NCI-H1930 (cell line): ENCODE measurements at places on chromosomes 1 and 21.

DNA sequence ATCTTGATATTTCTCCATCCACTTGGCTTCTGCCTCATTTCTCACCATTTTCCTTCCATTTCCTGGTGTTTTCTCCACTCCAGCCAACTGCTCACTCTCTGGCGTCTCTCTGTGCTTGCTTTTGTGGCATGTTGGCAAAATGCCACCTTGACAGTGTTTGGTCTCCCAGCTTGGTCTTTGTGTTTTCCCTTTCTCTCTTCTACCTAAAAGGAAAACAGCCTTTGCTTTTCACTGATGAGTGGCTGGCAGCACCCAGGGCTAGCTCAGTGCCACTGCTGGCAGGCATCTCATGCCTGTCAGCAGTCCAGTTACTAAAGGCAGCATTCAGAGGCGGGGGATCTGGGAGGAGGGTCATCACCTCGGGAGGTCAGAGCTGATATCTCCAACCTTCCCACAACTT lies 55.3 kb upstream of the DSCAM start:
- DNase-seq, result no peak

- no peak for DNase-seq
Observed at GRCh38 chr1:179883040-179883744, 1.1 kb downstream of the TOR1AIP1 start.

- no peak for DNase-seq
Observed at GRCh38 chr1:52569449-52570210, 16.7 kb upstream of the TUT4 start.

- no peak for DNase-seq
Observed at GRCh38 chr1:229224308-229224707, 46.6 kb upstream of the RAB4A start.

GRCh38 chr1:203086992-203087763 lies 1.4 kb upstream of the MYOG start:
- DNase-seq, result no peak

- DNase-seq, result no peak
Observed at GRCh38 chr1:234731569-234732085, 121.6 kb upstream of the IRF2BP2 start.

DNA sequence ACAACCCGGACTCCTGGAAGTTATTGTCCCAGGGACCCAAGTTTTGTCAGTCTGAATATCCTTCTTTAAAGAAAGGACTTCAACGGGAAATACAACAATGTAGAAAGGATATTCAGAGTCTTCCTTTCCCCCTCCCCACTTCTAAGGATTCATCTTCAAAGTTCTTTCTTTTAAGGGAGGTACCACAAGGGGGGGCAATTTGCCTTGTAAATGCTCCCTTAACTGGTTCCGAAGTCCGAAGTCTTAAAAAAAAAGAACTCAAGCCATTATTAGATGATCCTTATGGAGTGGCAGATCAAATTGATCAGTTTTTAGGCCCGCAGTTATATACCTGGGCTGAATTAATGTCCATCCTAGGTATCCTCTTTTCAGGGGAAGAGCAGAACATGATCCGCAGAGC lies 47.0 kb downstream of the SERINC2 start:
- no peak for DNase-seq

GRCh38 chr1:9058465-9058864 lies 11.0 kb downstream of the SLC2A5 start:
- DNase-seq, result no peak

GRCh38 chr1:11645670-11646265 lies 8.5 kb downstream of the FBXO2 start:
- DNase-seq, result peak; percentile 62

GRCh38 chr1:230861489-230861888 lies 6.8 kb downstream of the C1orf198 start:
- no peak for DNase-seq

DNA sequence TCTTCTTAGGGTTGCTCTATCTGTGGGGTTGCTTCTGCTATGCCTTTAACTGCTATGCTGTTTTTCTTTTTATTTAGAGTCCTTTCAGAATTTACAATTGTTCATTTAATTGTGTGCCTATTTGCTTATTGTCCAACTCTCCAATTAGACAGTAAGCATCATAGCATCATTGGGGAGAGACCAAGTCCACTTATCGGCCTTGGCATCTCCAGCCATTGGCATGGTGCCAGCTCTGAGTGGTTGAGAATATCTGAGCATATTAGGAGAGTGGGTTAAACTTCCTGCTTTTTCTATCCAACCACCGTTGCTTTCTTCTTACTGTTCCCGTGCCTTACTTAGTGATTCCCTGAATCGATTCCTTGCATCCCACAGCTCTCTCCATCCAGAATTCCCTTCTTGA lies 535.0 kb downstream of the AJAP1 start:
- DNase-seq, result no peak

DNA sequence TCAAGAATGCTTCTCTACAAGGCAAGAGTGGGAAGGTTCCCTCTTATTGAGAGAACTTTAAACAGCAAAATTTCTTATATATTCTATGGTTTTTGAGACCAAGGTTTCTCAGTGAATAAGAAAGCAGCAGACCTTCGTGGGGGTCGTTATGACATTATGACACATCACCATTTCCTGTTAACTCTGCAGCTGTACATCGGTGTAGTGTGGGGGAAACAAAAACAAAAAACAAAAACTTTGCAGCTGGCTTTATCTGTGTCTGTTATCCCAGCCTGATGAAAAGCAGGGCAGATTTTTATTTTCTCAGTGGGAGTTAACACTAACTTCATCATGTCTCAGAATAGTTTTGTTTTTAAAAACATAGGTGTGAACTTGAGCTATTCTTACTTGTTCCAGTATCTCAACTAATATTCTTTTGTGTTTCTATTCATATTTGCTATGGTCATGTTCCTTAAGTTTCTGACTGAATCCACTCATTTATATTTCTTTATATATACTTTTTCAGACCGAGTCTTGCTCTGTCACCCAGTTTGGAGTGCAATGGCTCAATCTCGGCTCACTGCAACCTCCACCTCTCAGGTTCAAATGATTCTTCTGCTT lies 2.1 kb downstream of the SDE2 start:
- no peak for DNase-seq

DNA sequence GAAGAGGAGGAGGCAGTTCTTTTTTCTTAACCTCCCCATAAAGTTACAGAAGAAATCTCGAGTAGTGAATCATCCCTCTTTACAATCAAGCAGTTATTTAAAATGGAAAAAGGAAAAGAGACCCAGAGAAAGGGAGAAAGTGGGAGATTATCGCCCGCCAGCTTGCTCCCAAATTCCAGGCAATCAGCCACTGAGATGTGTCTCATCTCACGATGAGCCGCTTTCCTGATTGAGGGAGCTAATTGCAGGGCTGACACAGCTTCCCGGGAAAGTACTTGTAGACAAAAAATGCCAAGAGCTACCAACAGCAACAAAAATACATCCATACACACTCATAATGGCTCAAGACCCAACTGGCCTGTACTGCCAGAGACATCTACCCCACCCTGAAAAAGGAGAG lies 191.6 kb upstream of the ZC3H12A start:
- no peak for DNase-seq

GRCh38 chr1:241352401-241352800 lies 4.6 kb downstream of the RGS7 start:
- no peak for DNase-seq

DNA sequence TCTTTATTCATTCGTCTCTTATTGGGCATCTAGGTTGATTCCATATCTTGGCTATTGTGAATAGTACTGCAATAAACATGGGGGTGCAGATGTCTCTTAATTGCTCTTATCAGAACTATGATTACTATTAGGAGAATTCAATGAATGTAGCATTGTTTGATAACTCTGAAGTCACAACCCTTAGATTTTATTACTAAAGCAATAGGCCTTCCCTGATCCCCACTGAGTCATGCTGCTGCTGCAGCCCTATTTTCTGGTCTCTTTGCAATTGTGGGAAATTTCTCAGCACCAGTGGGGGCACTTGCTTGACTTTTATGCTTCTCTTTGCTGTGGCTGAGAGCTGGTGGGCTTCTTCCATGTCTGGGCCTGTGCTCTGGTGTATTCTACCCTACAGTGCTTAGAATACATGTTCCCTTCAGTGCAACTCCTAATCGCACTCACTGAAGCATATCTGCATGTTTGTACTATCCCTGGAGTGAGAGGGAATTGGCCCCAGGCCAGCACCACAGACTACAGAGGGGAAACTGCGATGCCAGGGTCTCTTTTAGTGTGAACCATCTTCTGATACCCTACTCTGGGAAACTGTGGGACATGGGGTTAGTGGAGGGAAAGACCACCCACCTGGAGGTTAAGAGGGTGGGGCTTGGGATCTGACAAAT lies 52.2 kb upstream of the ROR1 start:
- DNase-seq, result no peak

GRCh38 chr1:243686159-243686558 lies 163.9 kb downstream of the AKT3 start:
- DNase-seq, result no peak

DNA sequence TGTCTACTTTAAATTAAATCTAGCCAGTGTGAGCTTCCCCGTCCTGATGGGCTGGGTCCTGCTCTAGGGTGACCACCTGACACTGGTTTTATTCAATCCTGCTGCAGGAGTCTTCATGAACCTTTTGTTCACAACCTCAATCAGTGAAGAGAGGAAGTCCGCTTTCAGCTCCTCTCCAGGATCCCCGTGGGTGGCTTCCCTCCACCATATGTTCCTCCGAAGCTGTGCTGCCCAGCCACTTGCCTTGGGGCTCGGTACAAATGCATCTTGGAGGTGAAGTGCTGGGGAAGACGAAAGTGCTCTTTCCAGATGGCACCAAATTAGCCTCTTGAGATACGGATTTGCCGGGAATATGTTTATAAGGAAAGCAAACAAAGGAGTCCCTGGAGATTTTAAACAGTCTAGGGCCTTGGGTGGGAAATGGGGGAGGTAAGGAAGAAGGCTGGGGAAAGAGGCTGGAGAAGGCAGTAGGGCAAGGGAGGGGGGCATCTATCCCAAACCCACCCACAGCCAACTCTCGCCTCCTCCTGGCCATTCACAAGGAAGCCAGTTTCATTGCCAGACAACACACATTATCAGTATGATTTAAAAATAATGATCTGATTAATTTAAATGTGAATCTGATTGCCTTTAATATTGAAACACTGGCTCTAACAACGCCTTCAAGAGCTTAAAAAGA lies 430.8 kb downstream of the DISC1 start:
- DNase-seq, result no peak

GRCh38 chr1:241706257-241706656 lies 54.2 kb downstream of the WDR64 start:
- no peak for DNase-seq

- DNase-seq, result no peak
Observed at GRCh38 chr1:22139817-22140216, 3.1 kb downstream of the WNT4 start.

DNA sequence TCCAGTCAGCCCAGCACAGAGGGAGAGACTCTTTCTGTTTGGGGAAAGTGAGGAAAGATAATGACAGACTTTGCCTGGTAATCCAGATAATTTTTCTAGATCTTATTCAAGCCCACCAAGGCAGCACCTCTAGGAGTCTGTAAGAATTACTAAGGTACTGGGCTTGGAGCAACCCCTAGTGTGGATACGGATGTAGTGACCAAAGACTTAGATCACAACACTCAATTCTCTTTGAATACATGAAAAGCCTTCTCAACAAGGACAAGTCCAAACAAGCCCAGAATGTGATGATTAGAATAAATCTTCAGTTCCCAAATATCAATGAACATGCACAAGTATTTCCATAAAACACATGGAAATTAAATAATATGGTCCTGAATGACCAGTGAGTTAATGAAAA lies 206.9 kb downstream of the MRPL39 start:
- DNase-seq, result no peak

- no peak for DNase-seq
Observed at GRCh38 chr1:26027716-26028489, 6.3 kb downstream of the EXTL1 start.

GRCh38 chr1:117171900-117172511 lies 38.7 kb downstream of the VTCN1 start:
- DNase-seq, result no peak

GRCh38 chr1:51517361-51518032 lies 1.6 kb downstream of the EPS15 start:
- no peak for DNase-seq

- DNase-seq, result no peak
Observed at GRCh38 chr1:56864430-56864829, 9.8 kb downstream of the C8A start.

DNA sequence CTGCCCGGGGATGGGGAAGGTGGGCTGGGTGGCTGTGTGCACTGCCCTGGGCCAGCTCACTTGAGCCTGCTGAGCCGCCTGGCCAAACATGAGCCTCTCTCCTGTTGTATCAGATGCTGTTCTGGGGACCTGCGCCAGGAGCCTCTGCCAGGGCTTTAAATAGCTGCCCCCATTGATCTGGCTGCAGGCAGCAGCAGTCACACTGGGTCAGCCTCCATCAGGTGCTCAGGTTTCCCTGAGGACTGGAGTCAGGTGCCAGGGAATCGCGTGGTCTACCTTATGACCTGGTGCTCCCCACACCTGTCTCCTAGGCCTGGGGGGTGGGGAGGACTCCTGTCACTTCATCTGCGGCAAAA lies 700 bp upstream of the CCDC28B start:
- DNase-seq, result no peak

DNA sequence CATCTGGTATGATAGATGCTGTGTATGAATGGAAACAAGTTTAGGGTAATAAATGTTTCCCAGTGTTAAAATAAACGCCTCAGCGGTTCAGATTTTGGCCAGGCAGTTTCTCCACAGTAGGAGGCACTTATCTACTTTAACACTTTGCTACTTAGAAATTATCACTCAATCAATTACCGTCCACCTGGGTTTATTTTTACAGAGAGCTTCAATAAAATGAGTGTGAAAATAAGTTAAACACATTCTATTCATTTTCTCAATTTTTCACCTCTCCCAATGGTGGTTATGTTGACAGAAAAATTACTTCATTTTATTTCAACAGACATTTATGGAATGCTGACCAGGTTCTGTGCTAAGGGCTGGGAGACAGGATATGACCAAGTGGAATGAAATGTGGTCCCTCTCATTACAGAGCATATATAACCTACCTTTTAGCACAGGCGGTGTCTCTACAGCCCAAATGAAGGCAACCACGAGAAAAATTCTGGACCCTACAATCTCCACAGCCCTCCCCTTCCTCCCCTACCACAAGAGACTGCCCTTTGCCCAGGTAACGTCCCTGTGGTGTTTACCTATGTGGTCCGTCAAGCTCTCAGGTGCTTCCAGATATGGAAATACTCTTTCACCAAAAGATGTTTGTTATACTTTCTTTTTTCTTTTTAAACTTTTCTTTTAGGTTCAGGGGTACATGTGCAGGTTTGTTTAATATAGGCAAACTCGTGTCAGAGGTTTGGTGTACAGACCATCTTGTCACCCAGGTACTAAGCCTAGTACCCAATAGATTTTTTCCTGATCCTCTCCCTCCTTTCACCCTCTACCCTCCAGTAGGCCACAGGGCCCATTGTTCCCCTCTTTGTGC lies 105.5 kb downstream of the HLCS start:
- DNase-seq, result no peak

- DNase-seq, result no peak
Observed at GRCh38 chr1:12059722-12060464, 3.2 kb upstream of the TNFRSF8 start.

- DNase-seq, result no peak
Observed at GRCh38 chr1:175383239-175383638, 190.7 kb upstream of the KIAA0040 start.

DNA sequence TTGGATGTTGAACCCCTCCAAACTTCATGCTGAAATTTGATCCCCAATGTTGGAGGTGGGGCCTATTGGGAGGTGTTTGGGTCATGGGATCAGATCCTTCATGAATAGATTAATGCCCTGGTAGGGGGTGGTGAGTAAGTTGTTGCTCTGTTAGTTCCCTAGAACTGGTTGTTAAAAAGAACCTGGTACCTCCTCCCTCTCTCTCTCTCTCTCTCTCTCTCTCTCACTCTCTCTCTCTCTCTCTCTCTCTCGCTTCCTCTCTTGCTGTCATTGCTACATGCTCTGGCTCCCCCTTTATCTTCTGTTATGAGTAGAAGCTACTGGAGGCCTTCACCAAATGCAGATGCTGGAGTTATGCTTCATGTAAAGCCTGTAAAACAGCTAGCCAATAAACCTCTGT lies 498.2 kb upstream of the NR5A2 start:
- DNase-seq, result no peak
